ENCODE measurements at places on chromosomes 1 and 21.

- no peak for DNase-seq
These were observed 38.9 kb downstream of the LEPR start for GRCh38 chr1:65459397-65459768.

DNA sequence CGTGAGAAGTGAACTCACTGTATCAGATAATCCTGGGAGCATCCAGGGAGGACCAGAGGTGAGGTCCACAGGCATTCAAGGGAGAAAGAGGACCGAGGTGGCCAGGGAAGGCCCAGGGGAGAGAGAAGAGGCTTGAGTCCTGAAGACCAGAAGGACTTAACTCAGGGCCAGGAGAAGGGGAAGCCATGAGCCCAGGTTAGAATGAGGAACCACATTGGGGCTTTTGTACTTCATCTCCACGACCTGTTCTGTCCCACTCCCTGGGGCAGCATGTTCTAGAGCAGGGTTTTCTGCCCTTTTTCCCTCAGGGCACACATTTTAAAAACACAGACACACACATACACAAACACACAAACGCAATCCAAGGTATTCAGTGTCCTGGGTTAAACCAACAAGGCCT is 8.4 kb downstream of the LGR6 start:
- no peak for DNase-seq

- DNase-seq: no peak
These were observed at the start of gene GPR37L1 for GRCh38 chr1:202122639-202123335. GPR37L1 (plus strand) TSS chr1:202122917; CDS start chr1:202122964, 47 bp downstream.

DNA sequence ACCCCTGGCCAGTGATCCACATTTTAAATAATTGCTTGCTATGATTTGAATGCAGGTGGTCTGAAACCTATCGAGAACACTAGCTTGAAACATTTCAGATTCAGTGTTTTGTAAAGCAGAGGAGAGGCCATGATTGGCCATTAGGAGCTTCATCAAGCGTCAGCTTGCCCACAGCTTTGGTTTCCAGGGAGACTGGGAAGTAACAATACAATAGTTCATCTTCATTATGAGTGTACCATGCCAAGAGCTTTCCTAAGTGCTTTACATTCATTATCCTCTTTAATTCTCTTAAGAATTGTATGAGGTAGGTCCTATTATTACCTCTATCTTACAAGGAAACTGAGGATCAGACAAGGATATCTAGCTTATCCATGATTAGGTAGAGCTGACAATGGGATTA is 27.7 kb upstream of the ATP5PO start:
- no peak for DNase-seq

- no peak for DNase-seq
These were observed 731 bp upstream of the ZNF683 start for GRCh38 chr1:26373281-26373680.

- DNase-seq: no peak
These were observed 22.7 kb upstream of the IFNAR1 start for GRCh38 chr21:33302055-33302454.

GRCh38 chr21:17454315-17455027 is 58.4 kb upstream of the CXADR start:
- no peak for DNase-seq

DNA sequence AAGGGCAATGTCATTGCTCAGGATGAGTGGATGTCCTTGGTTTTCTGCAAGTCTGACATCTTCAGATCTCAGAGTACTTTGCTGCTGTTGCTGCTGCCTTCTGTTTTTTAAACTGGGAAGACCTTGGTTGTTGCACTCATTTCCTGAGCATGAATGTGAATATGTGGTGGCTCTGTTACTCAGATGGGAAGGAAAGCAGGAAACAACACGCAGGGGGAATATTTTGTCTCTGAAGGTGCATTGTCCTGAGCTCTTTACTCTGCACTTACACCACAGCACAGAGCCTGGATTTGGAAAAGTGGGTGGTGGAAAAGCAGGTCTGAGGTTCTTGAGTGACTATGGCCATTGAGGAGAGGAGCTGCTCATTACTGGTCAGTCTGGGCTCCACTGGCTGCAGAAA is 36.3 kb downstream of the PTGFRN start:
- DNase-seq: no peak

- no peak for DNase-seq
These were observed 120.4 kb downstream of the PLA2G4A start for GRCh38 chr1:186949173-186949572.

DNA sequence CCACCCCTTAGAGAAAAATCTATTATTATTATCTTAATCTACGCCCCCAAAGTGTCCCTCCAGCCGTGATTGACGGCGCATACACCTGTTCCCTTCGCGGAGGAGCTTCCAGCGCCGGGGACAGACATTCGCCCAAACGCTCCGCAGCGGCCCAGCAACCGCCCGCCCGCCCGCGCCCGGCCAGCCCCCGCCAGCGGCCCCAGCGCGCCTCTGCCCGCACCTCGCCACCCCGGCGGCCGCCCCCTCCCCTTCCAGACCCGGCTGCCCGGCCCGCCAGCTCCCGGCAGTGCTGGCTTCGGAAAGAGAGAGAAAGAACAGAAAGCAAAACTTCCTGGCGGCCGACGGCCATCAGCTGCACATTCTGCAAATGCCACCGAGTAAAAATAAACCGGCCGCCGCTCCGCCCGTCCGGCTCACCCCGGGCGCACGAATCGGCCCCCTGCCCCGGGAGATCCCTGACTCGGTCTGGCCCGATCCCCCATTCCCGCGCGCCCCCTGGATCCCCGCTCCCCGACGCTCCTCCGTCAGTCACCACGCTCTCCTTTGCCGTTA is 1.6 kb downstream of the CASZ1 start:
- no peak for DNase-seq

DNA sequence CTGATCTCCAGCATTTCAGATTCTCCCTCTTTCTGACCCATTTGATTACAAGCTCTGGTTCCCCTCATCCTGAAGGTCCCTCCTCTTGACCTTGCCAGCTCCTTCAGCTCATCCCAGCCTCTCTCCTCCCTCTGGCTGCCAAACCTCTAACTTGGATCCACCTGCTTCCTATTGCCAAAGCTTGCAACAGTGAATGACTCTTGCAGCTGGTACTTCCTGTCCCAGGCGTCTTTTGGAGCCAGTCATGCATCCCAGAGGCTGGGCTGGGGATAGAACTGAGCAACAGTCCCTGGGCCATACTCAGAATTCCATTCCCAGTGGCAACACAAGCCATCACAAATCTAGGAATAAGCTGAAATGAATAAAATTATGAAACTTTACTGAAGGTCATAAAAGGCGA is 27.7 kb upstream of the SPOCD1 start:
- DNase-seq: no peak
